IMR-90 (cell line): ENCODE measurements at places on chromosomes 7 and 10. TPM values are rescaled to one million over a fixed set of nuclear protein-coding genes. Genes with fewer than 3 reads are reported as not detected.

The PDZD7 gene
- total RNA-seq = 0.83 and 0.90 TPM in 2 replicates

The ACSL5 gene
- 1.1 and 1.3 TPM in 2 replicates for total RNA-seq

The GIMAP4 gene
- not detected in 2 replicates for total RNA-seq

The TMEM273 gene
- total RNA-seq = not detected in 2 replicates

The HOXA1 gene
- 0.54 and 0.83 TPM in 2 replicates for total RNA-seq

The CCDC172 gene
- not detected in 2 replicates for total RNA-seq

The LRRC4 gene
- 0.54 and 0.56 TPM in 2 replicates for total RNA-seq

The LIPJ gene
- total RNA-seq = not detected in 2 replicates

The KIN gene
- 3.0 and 6.1 TPM in 2 replicates for total RNA-seq

The SLC16A12 gene
- 1.6 and 2.2 TPM in 2 replicates for total RNA-seq

The ADGRA1 gene
- total RNA-seq = not detected in 2 replicates

The GIMAP1 gene
- not detected in 2 replicates for total RNA-seq

The MOGAT3 gene
- total RNA-seq = not detected in 2 replicates

The LRIT1 gene
- not detected in 2 replicates for total RNA-seq

The FGFR2 gene
- total RNA-seq = under 0.01 TPM in 1 of 2 replicates, not detected in the other

The SLC29A4 gene
- total RNA-seq = 2.3 and 2.5 TPM in 2 replicates

The FFAR4 gene
- total RNA-seq = not detected in 2 replicates

The ANKRD61 gene
- under 0.01 and 0.36 TPM in 2 replicates for total RNA-seq

The JAZF1 gene
- 8.4 and 12.2 TPM in 2 replicates for total RNA-seq

The DOCK1 gene
- total RNA-seq = 71.0 and 79.2 TPM in 2 replicates

The AZGP1 gene
- total RNA-seq = not detected in 2 replicates

The CFAP58 gene
- total RNA-seq = 0.36 and 0.83 TPM in 2 replicates

The MKI67 gene
- 36.4 and 39.2 TPM in 2 replicates for total RNA-seq

The CTAGE8 gene
- not detected in 2 replicates for total RNA-seq

The PUS7 gene
- total RNA-seq = 17.0 and 24.7 TPM in 2 replicates

The SLC18A3 gene
- not detected in 2 replicates for total RNA-seq

The FRAT2 gene
- total RNA-seq = 2.5 and 2.8 TPM in 2 replicates

The HOXA11 gene
- not detected in 2 replicates for total RNA-seq

The COL26A1 gene
- total RNA-seq = not detected in 2 replicates

The PRKG1 gene
- 18.3 and 22.5 TPM in 2 replicates for total RNA-seq

The STEAP1 gene
- 3.9 and 5.8 TPM in 2 replicates for total RNA-seq

The ST8SIA6 gene
- total RNA-seq = 0.18 and 0.56 TPM in 2 replicates

The SPAG6 gene
- total RNA-seq = not detected in 2 replicates

The EPHA1 gene
- not detected in 2 replicates for total RNA-seq
